ENCODE measurements at places on chromosomes 5 and 9. TPM values are rescaled to one million over a fixed set of nuclear protein-coding genes. Genes with fewer than 3 reads are reported as not detected.

LCN1 gene
- not detected for total RNA-seq

ORM2 gene
- not detected for total RNA-seq

DEPDC1B gene
- total RNA-seq, result 21.2 TPM

PRR16 gene
- total RNA-seq, result not detected

- DNase-seq, result no peak
These were observed 36.4 kb downstream of the GGTA1 start for GRCh38 chr9:121463026-121463807.

GRCh38 chr5:133611357-133612248, 738 bp downstream of the FSTL4 start:
- DNase-seq, result no peak

DNA sequence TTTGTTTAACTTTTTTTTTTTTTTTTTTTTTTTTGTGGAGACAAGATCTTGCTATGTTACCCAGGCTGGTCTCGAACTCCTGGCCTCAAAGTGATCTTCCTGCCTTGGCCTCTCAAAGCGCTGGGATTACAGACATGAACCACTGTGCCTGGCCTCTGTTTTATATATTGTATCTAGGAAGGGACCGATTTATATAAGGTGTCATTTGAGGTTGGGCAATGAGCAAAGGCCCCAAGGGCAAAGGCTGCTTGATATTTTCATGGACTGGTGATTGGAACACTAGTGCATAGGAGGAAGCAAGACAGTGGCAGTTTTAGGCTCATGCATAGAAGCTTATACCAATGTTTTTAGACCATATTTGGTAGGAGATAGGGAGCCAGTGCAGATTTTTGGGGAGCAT, 3.2 kb downstream of the SLC26A2 start:
- no peak for DNase-seq

- no peak for DNase-seq
These were observed 49.7 kb upstream of the STXBP1 start for GRCh38 chr9:127562279-127562796.
